ENCODE measurements at places on chromosomes 6 and 20.

DNA sequence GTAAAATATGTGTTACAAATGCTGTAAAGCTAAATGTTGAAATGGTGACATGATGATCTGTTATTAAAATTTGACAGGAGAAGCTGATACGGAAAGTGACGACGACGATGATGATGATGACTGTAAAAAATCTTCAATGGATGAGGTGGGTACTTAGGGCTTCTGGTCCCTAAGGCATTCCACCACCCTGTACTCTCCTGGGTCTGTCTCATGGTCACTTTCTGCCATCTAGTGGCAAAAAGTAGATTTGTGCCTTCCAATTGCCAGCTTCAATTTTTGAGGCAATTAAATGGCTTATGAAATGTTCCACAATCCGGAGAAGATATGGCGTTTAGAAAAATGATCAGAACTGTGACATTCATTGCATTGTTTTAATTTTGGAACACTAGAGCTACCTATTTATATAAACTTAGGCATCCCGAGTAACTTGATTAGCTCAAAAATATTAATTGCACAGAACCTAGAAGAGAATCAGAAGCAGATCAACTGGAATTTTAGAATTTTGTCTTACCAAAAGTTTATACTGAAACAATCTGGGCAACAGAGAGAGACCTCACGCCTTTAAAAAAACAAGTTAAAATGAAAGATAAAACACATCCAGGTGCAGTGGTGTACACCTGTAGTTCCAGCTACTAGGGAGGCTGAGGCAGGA, 346.5 kb upstream of the PLCB4 start:
- DNase-seq: no peak

GRCh38 chr6:98944598-98945081, 3.1 kb downstream of the FBXL4 start:
- DNase-seq: no peak

DNA sequence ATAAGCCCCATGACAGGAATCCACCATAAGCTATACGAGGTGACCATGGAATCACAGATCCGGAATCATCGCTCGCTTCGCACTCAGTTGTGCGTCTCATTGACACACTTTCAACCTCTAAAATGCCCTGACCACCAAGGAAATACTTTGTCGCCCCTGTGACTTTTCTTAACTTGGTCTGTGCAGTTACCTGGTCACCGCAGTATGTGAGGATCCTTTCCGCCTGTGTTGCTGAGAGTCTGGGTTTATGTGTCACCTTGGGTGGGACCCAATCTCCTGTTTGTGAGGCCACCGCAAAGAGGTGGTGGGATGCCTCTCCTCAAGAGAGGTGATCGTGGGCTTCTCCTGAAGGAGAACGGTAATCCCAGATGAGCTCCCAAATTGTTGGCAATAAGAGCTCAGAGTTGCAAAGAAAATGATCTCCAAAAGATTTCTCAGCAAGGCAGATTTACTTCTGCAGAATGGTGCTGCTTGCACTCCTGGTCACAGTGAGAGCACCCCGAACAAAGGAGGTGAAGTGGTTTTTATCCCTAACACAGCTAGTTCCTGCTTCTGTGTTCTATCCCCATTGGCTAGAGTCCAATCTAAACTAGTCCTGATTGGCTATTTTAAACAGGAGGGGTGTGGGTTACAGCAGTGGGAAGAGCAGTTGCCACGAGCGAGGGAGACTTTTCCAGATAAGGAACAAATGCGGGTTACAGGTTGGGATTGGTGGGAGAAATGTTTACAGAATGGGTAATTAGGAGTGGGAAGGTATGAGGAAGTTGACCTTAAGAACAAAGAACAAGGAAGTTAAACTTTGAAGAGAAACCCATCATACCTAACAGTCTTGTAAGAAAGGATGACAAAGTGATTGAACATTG, 9.1 kb upstream of the ZNFX1 start:
- no peak for DNase-seq

GRCh38 chr6:169371344-169372127, 117.9 kb upstream of the THBS2 start:
- no peak for DNase-seq

- DNase-seq: peak; percentile 76
Measured at GRCh38 chr6:167311286-167311685, 13.6 kb upstream of the TTLL2 start.

- DNase-seq: no peak
Measured at GRCh38 chr20:40956542-40957264, 71.9 kb upstream of the TOP1 start.

DNA sequence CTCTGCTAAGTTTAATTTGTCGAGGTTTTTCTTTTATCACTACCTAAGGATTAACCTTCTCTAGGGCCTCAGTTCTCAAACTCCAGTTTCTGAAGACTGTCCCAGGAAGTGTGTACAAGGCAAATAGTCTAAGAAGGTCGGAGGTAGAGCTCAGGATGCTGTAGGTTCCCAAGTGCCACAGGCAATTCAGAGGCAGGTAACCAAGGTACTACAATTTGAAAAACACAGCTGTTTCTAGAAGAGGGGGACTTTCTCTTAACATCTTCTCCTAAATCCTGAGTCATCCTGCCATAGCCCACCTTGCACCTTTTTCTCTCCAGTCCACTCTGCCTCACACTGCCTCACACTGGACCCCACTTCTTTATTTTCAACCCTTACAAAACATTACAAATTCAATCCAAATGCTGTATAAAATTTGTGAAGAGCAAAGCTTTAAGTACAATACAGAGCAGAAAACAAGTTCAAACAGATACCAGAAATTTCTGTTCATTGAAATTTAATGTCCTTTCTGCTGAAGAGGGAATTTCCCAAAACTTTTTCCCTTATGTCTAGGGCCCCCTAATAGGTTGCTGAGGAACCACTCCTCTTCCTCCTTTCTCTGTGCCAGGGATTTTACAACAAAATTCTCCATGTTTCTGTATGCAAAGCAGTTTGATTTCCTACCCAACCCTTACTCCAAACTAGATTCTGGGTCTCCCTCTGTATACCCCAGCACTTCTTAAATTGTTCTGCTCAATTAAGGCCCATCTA, 43.0 kb downstream of the FRK start:
- no peak for DNase-seq

DNA sequence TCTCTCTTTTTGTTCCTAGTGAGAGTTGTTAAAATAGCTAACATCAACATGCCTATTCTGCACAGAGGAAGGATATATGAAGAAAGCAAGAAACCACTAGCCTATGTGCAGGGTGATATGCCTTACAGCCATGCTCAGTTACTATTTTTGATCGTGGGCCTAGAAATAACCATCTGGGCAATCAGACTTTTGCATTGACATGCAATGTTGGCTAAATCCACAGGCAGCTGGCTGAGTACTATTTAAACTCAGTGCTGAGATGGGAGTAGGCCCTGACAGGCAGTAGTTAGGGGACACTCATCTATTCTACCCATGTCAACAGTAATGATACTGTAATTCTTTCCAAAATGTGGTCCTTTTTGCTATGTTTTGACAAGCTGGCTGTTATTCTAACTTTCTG, 89.6 kb downstream of the HDGFL1 start:
- DNase-seq: no peak

GRCh38 chr6:4342407-4343137, 207.2 kb upstream of the ECI2 start:
- no peak for DNase-seq

GRCh38 chr6:148620579-148621298, 126.1 kb upstream of the UST start:
- DNase-seq: no peak

- DNase-seq: no peak
Measured at GRCh38 chr6:13696226-13696625, 15.4 kb downstream of the RANBP9 start.

- no peak for DNase-seq
Measured at GRCh38 chr20:55540486-55540885, 464.8 kb downstream of the CBLN4 start.

DNA sequence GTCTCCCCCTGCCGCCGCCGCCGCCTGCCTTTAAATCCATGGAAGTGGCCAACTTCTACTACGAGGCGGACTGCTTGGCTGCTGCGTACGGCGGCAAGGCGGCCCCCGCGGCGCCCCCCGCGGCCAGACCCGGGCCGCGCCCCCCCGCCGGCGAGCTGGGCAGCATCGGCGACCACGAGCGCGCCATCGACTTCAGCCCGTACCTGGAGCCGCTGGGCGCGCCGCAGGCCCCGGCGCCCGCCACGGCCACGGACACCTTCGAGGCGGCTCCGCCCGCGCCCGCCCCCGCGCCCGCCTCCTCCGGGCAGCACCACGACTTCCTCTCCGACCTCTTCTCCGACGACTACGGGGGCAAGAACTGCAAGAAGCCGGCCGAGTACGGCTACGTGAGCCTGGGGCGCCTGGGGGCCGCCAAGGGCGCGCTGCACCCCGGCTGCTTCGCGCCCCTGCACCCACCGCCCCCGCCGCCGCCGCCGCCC, 474 bp downstream of the CEBPB start:
- no peak for DNase-seq

- no peak for DNase-seq
Measured at GRCh38 chr20:24340933-24341332, 128.5 kb upstream of the SYNDIG1 start.

DNA sequence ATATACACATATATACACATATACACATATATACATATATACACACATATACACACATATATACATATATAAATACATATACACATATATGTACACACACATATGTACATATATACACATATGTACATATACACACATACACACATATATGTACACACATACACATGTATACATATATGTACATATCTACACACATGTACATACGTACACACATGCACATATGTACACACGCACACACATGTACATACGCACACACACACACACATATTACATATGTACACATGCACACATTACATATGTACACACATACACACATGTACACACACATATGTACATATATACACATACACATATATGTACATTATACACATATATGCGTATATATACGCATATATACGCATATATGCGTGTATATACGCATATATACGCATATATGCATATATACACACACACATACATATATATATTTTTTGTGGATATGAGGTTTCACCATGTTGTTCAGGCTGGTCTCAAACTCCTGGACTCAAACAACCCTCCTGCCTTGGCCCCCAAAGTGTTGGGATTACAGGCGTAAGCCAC, 27.2 kb downstream of the SRC start:
- DNase-seq: no peak

GRCh38 chr20:13865791-13866351, 81.0 kb downstream of the NDUFAF5 start:
- no peak for DNase-seq

DNA sequence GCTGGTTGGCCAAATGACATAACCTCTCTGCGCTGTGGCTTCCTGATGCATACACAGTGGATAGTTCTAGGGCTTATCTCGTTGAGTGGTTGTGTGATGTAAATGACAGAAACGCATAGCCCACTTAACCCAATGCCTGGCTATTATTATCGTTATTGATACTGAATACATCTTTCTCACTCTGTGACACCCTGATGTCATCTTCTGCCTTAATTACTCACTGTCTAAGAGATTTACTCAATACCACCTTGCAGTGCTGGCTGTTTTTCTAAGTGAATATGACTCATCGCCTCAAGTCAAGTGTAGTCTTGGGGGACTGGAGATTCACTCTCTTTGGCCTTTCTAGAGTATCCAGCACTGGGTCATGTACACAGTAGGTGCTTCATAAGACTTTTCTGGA, 73.6 kb downstream of the NDUFAF5 start:
- DNase-seq: no peak

DNA sequence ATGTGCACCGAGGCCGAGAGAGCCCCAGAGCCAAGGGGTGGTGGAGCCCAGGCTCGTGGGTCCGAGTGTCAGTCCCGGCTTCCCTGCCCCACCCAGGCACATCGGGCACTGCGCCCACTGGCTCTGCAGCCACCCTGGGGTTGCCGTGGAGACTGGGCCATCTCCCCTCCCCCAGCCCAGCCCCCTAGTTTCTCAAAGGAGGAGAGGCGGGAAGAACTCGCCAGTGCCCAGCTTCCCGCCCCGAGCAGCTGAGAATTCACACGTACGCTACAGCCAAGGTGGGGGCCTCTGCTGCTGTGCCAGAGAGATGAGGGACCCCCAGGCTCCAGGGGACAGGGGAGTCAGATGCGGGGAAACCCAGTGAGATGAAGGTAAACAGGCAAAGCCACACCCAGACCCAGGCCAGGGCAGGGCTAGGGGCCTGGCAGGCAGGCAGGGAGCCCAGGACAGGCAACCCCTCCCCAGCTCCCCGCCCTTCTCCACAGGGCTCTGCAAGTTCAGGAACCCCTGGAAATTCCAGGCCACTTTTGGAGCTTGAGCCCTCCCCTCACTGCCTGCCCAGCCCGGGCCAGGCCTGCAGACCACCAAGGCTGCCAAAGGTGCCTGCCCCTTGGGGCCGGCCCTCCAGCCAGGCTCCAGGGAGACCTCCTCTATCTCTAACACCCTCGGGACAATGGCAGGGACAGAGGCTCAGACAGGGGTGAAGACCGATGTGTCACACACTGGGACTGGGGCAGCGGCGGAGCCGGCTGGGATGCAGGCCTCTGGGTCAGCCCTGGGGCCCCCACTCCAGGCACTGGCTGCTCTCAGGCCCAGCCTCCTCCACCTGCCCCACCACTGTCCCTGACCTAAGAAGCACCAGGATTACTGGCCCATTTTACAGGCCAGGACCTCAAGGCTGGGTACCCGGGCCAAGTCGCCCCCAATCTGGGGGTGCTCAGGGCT, 6.0 kb downstream of the LAMA5 start:
- no peak for DNase-seq

DNA sequence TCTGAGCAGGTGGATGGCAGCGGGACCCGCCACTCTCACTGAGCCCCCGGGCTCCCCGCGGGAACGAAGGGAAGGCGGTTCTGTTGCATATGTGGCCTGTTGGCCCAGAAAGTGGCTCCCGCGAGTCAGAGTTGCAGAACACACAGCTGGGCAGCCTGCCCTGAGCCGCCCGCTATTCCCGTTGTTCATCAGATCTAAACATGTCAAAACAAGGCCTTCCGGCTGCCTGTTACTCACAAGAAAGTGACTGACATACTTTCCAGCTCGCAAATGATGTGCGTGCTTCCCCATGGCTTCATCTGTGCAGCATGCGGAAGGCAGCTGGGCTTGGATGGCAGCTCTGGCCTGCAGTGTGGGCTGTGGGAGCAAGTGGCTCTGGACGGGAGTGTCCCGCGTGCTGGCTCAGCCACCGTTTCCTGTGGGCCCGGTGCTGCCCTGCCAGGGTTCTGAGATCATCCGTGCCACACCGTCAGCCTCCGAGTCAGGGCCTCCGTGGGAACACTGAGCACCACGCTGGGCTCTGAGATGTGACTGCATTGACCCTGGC, 227.3 kb downstream of the ERMARD start:
- DNase-seq: no peak

DNA sequence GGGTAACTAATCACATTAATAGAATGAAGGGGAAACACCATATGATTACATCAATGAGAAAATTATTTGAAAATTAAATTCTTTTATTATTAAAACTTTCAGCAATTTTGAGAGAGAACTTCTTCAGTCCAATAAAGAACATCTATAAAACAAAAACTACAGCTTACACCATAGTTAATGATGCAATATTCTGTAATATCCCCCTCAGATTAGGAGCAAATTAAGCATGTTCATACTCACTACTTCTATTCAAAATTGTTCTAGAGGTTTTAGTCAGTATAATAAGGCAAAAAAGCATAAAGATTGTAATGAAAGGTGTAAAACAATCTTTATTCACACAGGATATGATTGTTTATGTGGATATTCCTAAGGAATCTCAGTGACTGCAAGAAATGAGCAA, 465.4 kb downstream of the CD109 start:
- DNase-seq: no peak

GRCh38 chr20:56371977-56372376, 13.2 kb downstream of the FAM210B start:
- no peak for DNase-seq
